ENCODE measurements at places on chromosomes 3 and 15.

DNA sequence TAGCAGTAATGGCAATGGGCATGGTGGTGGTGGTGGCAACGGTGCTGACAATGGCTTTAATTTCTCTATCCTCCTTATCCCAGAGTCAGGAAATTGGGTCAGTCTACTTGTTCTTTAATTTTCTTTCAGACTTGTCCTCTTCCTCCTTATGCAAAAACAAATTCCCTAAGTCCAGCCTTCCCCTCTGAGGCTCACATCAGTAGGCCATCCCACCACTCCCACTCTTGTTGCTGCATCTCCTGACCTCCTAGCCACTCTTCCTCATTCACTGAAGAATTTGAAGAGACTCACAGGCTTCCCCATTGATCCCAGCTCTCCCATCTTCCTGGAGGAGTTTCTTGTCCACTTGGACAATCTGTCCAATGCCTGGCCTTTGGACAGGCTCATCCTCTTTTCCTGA is 19.9 kb downstream of the DNAJB8 start:
- no peak for DNase-seq

DNA sequence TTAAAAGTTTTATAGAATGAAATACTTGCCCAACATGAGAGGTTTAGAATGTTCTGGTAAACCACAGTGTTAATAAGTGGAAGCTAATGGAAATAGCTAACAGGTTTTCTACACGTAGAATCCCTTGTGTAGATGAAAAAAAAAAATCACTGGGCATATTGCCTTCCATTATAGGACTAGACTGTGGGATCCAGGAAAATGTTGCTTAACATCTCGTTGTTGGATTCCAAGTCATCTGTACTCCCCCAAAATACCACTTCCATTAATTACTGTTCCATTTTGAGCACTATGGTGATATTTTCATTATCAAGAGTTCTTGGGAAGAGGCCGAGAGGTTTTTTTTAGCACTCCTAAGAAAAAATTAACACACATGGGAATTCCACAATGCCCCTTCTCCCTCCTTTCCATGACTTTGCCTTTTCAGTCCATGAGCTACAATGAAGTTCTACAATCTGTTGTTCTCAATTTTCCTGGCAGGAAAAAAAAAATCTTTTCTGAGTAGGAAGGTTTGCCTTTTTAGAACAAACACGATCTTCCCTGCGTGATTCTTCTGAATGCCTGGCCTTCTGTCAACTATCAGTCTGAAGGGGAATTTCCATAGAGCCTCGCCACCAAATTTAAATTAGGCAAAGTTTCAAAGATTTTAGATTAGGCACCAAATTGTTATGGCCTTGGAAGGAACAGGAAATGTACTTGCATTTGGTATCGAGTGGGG is 74.4 kb upstream of the CTDSPL start:
- DNase-seq: no peak

- no peak for DNase-seq
These were observed 10.1 kb upstream of the P2RY12 start for GRCh38 chr3:151394611-151395010.

- DNase-seq: no peak
These were observed 417.7 kb upstream of the TBL1XR1 start for GRCh38 chr3:177615015-177615414.

GRCh38 chr15:67547836-67548235 is 5.3 kb downstream of the MAP2K5 start:
- DNase-seq: no peak

DNA sequence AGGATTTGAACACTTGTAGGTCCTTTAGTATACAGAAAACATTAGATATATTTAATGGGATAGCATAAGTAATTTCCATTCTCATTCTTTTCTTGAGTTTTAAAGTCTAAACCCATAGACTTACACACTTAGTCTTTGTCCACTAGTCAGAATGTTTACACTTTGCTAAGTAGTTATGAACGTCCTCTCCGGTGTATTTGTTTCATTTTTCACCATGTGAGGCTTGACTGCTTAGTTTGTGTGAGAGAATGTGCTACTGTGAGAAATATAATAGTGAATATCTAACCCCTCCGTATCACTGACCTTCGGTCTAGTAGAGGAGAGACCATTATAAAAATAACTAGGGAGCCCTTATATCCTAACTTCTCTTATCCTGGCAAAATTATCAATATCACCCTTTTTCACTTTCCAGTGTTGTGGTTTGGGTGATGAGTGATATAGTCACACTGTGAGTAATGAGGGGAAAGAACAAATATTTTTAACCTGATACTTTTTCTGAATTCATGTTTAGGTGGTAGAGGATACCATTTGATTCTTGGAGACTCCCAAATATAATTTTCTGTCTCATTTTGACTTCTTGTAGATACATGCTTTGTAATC is 122.4 kb downstream of the UBE2E2 start:
- no peak for DNase-seq

DNA sequence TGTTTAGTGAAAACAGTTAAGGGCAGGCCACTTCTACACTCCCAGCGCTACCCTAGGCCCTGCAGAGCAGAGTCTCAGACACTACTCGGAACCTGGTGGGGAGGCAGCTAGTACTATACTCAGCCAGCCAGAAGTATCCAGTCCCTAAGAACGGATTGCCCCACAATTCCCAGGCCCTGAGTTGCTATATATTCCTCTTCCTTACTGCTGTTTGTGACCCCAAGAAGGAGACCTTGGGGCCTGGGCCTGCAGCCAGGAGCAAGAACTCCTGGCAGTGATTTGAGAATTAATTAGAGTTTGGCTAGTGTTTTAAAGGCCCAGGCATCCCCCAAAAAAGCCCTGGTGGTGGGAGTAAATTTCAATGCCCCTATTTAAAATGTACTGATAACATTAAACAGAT is 87.7 kb downstream of the RBPMS2 start:
- no peak for DNase-seq

DNA sequence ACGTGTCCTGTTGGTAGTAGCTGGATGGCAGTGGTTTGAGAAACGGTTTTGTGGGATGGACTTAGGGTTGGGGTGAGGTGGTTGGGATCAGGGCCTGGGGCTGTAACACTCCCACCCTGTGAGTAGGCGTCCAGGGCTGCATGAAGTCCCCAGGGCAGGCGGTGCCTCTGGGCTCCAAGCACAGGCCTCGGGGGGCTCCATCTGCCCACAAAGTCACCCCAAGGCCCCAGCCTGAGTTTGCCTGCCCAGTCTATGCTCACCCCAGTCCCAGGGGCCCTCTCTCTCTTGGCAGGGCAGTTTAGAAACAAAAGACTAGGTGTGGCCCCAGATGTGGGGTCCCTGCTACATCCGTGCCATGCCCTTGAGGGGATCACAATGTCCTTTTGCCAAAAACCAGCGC is 86.9 kb upstream of the PRR23E start:
- DNase-seq: no peak

DNA sequence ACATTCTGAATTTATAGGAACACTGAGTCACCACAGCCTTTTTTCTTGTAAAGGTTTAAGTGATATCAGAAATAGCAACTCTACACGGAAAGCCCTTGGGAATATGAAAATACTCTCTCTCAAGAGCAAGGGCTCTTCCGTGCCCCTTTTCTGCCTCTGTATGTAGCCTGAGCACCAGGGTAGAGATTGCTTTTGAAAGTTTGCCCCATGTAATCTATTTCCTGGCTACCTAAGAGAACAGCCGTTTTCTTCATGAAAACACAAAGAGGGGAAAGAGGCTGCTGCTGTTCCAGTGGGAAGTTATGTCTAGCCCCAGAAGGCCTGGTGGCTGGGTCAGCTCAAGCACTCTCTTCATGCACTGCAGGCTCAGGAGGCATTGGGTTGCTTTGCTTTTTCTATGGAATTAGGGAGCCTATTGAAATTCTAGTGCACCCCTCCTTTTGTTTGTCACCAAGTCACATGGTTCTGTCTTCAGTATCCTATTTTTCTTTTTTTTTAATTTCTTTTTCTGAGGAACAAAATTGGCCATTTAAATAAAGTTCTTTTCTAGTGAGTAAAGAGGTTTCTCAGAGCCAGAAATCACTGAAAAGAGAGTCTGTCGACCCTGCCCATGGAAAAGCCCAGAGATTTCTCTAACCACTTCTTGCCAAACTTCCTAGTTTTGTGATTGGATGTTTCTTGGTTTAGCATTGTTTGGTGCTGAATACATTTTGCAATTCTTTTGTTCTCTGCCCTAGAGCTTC is 39.5 kb downstream of the TIGIT start:
- DNase-seq: no peak

- DNase-seq: no peak
These were observed 17.9 kb downstream of the TMEM40 start for GRCh38 chr3:12741209-12741608.

DNA sequence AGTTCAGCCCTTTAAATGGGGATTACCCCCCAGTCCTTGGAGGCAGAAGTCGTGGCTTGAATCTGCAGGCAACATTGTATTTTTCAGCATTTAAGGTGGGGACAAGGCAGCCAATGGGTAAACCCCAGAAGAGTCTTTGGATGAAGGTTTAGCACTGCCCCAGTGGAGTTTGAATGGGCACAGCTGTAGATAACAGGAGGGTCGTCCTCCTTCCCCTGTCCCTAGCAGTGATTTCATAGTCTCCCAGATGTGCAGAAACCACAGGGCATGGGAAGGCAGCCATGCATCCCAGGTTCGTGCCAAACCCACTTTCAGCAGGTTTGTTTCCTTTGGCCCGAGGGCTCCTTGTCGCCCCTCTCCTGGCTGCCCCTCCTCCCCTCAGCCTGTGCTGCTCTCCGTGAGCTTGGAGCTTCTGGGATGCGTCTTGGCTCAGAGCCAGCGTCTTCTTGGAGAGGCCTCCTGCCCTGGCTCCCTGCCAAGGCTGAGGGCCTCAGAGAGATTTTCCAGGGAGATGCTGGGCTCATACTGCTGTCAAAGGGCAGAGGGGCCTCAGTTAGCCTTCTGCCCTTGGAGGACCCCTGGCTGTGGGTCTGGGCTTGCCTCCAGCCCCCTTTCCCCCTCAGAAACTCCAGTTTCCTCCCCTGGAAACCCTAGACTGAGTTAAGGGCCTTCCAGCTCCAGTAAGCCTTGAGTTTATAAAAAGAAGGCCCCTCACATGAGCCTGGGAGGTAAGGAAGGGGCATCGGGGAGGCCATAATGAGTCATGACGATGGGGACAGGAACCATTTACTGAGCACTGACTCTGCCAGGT is 48.9 kb upstream of the POLG start:
- DNase-seq: no peak

DNA sequence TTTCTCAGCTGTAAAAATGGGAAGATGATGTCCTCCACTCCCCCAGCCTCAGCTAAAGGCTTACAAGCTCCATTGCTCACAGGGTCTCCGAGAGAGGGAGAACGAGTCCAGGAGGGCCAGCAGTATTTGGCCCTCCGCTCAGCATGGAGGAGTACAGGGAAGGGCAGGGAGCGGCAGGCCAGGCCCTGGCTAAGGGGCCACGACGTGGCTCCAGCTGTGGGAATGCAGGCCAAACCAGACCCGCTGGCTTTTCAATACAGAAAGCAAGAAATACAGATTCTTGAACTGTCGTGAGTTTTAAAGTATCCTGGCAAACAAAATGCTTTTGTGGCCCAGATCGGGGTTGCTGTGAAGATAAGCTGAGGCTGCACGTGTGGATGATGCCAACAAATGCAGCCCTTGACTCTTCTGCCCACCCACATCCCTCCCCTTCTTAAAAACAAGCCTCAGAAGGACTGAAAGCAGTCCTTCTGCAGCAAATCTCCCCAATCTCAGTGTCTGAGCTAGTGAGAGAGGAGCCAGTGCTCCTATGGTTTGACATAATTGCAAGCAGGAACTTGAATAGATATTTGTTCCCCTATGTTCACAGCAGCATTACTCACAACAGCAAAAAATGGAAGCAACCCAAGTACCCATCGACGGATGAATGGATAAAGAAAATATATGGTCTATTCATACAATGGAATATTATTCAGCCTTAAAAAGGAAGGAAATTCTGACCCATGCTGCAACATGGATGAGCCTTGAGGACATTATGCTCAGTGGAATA is 18.5 kb upstream of the FBLN2 start:
- DNase-seq: no peak

GRCh38 chr3:37481982-37482381 is 307.6 kb upstream of the LRRFIP2 start:
- DNase-seq: no peak

DNA sequence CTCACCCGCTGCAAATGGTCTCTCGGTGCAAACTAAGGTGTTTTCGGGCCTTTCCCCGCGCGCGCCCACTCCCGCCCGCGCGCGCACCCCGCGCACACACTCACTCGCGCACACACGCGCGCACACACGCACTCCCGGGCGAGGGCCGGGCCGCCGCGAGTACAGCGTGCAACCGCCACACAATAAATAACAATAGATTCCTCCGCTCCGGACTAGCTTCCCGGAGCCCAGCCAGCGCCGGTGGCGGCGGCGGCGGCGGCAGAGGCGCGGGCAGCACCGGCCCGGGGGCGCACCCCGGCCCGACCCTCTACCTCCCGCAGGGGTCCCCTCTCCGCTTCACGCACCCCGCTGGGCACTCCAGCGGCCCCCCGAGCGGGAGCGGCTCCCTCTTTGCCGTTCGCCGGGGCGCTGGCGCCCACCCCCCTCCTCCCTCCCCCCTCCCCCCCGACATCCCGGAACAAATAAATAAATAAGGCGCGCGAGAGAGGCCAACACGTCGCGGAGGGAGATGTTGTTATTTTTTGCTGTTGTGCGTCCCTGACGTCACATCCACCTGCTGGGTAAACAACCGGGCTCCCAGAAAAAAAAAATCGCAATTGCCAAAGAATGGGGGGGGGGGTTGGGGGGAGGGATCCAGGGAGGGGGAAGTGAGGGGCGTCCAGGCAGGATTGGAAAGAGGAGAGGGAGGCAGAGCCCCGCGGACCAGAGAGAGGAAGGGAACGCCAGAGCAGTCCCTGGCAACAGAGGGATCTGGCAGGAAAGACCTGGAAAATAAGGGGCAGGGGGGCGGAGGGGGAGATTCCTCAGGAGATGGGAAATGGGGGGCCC is at the start of gene FOXP1:
TSS of gene FOXP1 (minus strand) at position 163 of the 828 bp plus-strand sequence. CDS start 385,347 bp downstream, outside the sequence.
- peak; percentile 49 for DNase-seq

DNA sequence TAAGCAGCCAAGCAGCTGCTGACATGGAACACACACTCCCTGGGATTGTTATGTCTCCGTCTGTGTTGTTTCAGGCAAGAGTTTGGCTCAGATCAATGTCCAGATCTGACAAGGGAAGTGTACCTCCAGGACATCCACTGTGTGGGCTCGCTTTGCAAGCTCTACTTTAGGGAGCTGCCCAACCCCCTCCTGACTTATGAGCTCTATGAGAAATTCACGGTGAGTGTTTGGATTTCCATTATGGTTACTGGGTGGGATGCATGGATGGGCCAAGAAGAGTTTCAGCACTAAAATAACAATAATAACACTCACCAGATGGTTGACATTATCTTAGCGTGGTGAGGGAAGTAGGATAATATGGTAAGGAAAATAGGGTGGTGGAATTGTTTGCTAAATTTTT is 74.1 kb downstream of the ARHGAP31 start:
- DNase-seq: no peak

GRCh38 chr3:133805384-133805701 is 272 bp upstream of the SRPRB start:
- DNase-seq: no peak

GRCh38 chr3:20490996-20491395 is 305.0 kb upstream of the SGO1 start:
- DNase-seq: no peak

GRCh38 chr15:70029297-70029701 is 68.4 kb downstream of the TLE3 start:
- no peak for DNase-seq

GRCh38 chr3:129529436-129530210 is 1.2 kb downstream of the RHO start:
- DNase-seq: no peak

- no peak for DNase-seq
These were observed 33.2 kb downstream of the ZNF106 start for GRCh38 chr15:42457445-42458442.

GRCh38 chr3:18499301-18499700 is 74.2 kb upstream of the SATB1 start:
- peak; percentile 8 for DNase-seq

GRCh38 chr3:37129871-37130270 is 44.5 kb downstream of the LRRFIP2 start:
- DNase-seq: no peak

Measured in CD4-positive, alpha-beta T cell (primary cell).